Vagina (tissue), 2 donors: ENCODE measurements at places on chromosomes 4 and X. TPM values are rescaled to one million over a fixed set of nuclear protein-coding genes. Genes with fewer than 3 reads are reported as not detected.

- H3K4me3 ChIP-seq: no peak overlapping the region
- H3K36me3 ChIP-seq: no peaks in the 10 kb centered on the region
- H3K27me3 ChIP-seq: no peaks in the 10 kb centered on the region
- no peaks in the 10 kb centered on the region for H3K4me1 ChIP-seq
Measured at GRCh38 chr4:99670409-99671073, 12.9 kb upstream of the C4orf54 start.

- H3K27me3 ChIP-seq: no peaks in the 10 kb centered on the region
- peaks cover 1% of the 10 kb centered on the region for H3K4me1 ChIP-seq
- H3K36me3 ChIP-seq: no peaks in the 10 kb centered on the region
- DNase-seq: no peak
- no peak overlapping the region for H3K27ac ChIP-seq
Measured at GRCh38 chr4:146186596-146186995, 11.1 kb downstream of the LSM6 start.

GRCh38 chr4:39446842-39447573, 11.7 kb downstream of the RPL9 start:
- H3K27ac ChIP-seq: no peak overlapping the region
- H3K36me3 ChIP-seq: no peaks in the 10 kb centered on the region
- H3K4me1 ChIP-seq: peaks cover 14% of the 10 kb centered on the region

- peak overlapping the region; percentile 48 for H3K4me3 ChIP-seq
- H3K27me3 ChIP-seq: no peaks in the 10 kb centered on the region
- peak overlapping the region; percentile 71 for H3K27ac ChIP-seq
- no peak for DNase-seq
- H3K36me3 ChIP-seq: no peaks in the 10 kb centered on the region
- peaks cover 27% of the 10 kb centered on the region for H3K4me1 ChIP-seq
Measured at GRCh38 chr4:70722199-70722791, 531 bp downstream of the RUFY3 start.

GRCh38 chr4:76058888-76059426, 15.6 kb upstream of the ART3 start:
- DNase-seq: no peak
- no peak overlapping the region for H3K4me3 ChIP-seq
- H3K4me1 ChIP-seq: no peaks in the 10 kb centered on the region
- H3K27me3 ChIP-seq: no peaks in the 10 kb centered on the region

DNA sequence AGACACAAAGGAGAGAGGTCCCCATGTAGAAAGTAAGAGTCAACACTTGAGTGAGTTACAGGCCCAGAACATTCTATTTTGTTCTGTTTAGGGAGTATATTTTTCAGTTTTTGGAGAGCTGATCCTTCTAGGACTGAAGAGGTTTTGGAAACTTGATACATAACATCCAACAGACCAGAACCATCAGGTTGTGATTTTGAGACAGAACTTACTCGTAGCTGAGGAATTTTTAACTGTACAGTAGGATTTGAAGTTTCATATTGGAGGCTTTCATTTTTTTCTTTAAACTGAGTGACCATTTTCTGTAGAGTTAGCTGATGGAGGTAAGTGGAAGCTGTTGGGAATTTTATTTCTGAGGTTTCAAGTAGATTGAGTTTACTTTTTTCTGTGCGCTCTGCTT, 73.3 kb downstream of the NCAPG start:
- no peaks in the 10 kb centered on the region for H3K4me1 ChIP-seq
- H3K27ac ChIP-seq: no peak overlapping the region
- DNase-seq: no peak
- no peaks in the 10 kb centered on the region for H3K36me3 ChIP-seq

- no peaks in the 10 kb centered on the region for H3K36me3 ChIP-seq
- DNase-seq: no peak
- no peaks in the 10 kb centered on the region for H3K27me3 ChIP-seq
- no peaks in the 10 kb centered on the region for H3K4me1 ChIP-seq
- H3K4me3 ChIP-seq: no peak overlapping the region
- H3K27ac ChIP-seq: no peak overlapping the region
Measured at GRCh38 chr4:98861100-98861884, 67.6 kb downstream of the EIF4E start.

DNA sequence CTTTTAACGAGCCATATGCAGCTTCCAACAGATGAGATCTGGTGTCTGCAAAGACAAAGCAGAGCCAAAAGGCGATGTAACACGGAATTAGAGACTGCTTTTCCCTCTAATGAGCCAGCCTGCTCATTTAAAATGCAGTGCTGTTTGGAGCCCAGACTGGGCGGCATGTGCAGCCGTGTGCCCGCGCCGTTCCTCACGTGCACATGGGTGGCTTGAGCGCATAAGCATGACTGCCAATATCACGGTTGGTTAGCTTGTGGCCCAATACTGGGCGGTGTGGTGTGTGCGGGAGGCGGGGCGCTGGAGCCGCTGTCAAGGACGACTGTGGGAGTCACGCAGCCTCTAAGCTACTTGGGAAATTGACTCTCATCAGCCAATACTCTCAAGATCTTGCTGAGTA, 87.0 kb upstream of the SCOC start:
- H3K4me1 ChIP-seq: no peaks in the 10 kb centered on the region
- H3K36me3 ChIP-seq: no peaks in the 10 kb centered on the region
- no peak overlapping the region for H3K27ac ChIP-seq
- H3K27me3 ChIP-seq: no peaks in the 10 kb centered on the region
- DNase-seq: no peak

- no peak for DNase-seq
- H3K36me3 ChIP-seq: no peaks in the 10 kb centered on the region
- H3K4me3 ChIP-seq: no peak overlapping the region
Measured at GRCh38 chrX:17635231-17635630, 102.1 kb upstream of the SCML1 start.

DNA sequence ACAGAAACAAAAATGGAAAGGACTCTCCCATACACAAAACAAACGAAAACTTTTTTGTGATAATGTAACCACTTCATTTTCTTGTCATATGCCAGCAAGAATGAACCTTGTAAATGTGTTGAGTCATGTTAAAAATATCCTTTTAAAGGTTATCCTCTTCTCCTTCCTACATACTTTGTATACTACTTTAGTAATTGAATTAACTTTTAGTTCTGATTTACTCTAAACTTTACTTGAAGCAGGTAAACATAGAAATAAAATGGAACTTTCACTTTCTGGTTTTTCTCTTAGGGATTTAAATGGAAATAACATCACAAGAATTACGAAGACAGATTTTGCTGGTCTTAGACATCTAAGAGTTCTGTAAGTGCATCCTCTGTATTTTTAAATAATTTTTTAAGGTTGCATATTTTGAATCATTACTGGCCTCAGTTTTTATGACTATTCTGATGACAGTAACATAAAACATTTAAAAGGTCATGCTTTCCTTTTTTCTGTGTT, 4.7 kb downstream of the SLIT2 start:
- H3K4me3 ChIP-seq: peak overlapping the region; percentile 59
- no peak for DNase-seq
- no peaks in the 10 kb centered on the region for H3K36me3 ChIP-seq
- H3K27me3 ChIP-seq: no peaks in the 10 kb centered on the region
- peak overlapping the region; percentile 49 for H3K27ac ChIP-seq

- no peak overlapping the region for H3K27ac ChIP-seq
- no peak overlapping the region for H3K4me3 ChIP-seq
- no peak for DNase-seq
Measured at GRCh38 chr4:31702326-31702725, 982.2 kb downstream of the PCDH7 start.

- H3K36me3 ChIP-seq: no peaks in the 10 kb centered on the region
- H3K4me1 ChIP-seq: no peaks in the 10 kb centered on the region
- H3K27ac ChIP-seq: no peak overlapping the region
Measured at GRCh38 chr4:48591372-48591771, 101.3 kb downstream of the ZAR1 start.

- no peak overlapping the region for H3K4me3 ChIP-seq
- H3K27me3 ChIP-seq: no peaks in the 10 kb centered on the region
- DNase-seq: no peak
- no peaks in the 10 kb centered on the region for H3K36me3 ChIP-seq
- no peak overlapping the region for H3K27ac ChIP-seq
Measured at GRCh38 chr4:40405193-40405592, 70.1 kb downstream of the CHRNA9 start.

GRCh38 chr4:74449571-74450297, 4.8 kb downstream of the AREG start:
- H3K27ac ChIP-seq: no peak overlapping the region
- no peak for DNase-seq
- no peak overlapping the region for H3K4me3 ChIP-seq
- no peaks in the 10 kb centered on the region for H3K27me3 ChIP-seq
- no peaks in the 10 kb centered on the region for H3K36me3 ChIP-seq
- H3K4me1 ChIP-seq: no peaks in the 10 kb centered on the region

DNA sequence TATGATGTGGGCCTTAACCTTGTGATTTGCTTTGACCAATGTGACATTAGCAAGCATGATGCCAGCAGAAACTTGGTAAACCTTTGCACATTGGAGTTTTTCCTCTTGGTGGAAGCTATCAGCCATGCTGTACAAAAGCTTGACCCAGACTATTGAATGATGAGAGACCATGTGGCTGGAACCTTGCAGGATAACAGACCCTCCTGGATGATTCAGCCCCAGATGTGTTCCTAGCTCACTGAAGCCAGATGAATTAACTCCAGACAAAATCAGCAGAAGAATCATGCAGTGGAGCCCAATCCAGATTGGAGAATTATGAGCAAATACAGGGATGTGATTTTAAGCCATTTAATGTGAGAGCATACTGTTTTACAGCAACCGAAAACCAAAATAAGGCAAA, 16.8 kb downstream of the SPARCL1 start:
- peak overlapping the region; percentile 17 for H3K27ac ChIP-seq
- H3K27me3 ChIP-seq: no peaks in the 10 kb centered on the region

GRCh38 chr4:48635310-48635709, 144.8 kb downstream of the FRYL start:
- H3K27ac ChIP-seq: no peak overlapping the region
- H3K27me3 ChIP-seq: no peaks in the 10 kb centered on the region
- DNase-seq: no peak
- H3K4me1 ChIP-seq: peaks cover 16% of the 10 kb centered on the region

DNA sequence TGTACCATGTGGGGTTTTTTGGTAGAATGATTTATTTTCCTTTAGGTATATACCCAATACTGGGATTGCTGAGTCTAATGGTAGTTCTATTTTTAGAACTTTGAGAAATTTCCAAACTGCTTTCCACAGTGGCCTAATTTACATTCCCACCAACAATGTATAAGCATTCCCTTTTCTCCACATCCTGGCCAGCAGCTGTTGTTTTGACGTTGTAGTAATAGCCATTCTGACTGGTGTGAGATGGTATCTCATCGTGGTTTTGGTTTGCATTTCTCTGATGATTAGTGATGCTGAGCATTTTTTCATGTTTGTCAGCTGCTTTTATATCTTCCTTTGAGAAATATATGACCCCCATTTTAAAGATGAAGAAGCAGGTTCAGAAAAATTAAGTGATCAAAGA, 153.7 kb downstream of the CBR4 start:
- no peak for DNase-seq
- H3K4me1 ChIP-seq: peaks cover 79% of the 10 kb centered on the region
- no peaks in the 10 kb centered on the region for H3K36me3 ChIP-seq
- H3K27me3 ChIP-seq: no peaks in the 10 kb centered on the region
- peak overlapping the region; percentile 77 for H3K27ac ChIP-seq

DNA sequence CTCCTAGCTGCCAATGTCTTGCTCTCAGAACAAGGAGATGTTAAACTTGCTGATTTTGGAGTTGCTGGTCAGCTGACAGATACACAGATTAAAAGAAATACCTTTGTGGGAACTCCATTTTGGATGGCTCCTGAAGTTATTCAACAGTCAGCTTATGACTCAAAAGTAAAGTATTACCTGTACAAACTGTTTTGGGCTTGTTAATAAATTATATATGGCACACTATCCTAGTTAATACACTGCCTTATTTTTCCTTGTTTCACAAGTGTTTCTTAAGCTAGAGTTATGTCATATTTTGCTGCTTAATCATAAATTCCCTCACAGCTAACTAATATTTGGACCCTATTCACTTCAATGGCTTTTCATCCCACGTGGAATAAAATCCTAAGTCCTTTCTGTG, 45.3 kb downstream of the STK26 start:
- H3K27ac ChIP-seq: no peak overlapping the region
- no peak overlapping the region for H3K4me3 ChIP-seq

DNA sequence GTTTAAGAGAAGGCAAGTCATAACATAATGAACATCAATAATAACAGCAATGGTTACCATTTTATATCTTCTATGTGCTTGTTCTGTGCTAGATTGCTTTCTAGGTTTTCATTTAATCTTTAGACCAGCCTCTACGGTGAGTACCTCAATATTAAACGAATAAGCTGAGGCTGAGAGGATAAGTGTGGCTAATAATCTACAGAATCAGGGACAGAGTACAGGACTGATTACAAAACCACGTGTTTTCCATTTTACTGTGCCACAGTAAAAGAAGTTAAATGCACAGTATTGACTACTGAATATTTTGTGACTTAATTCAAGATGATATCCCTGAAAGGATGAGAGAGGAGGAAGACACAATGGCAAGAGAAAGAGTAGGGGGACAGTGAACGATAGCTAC, 56.3 kb downstream of the HUWE1 start:
- H3K27ac ChIP-seq: no peak overlapping the region
- peaks cover 37% of the 10 kb centered on the region for H3K36me3 ChIP-seq
- H3K4me1 ChIP-seq: no peaks in the 10 kb centered on the region
- no peak for DNase-seq

DNA sequence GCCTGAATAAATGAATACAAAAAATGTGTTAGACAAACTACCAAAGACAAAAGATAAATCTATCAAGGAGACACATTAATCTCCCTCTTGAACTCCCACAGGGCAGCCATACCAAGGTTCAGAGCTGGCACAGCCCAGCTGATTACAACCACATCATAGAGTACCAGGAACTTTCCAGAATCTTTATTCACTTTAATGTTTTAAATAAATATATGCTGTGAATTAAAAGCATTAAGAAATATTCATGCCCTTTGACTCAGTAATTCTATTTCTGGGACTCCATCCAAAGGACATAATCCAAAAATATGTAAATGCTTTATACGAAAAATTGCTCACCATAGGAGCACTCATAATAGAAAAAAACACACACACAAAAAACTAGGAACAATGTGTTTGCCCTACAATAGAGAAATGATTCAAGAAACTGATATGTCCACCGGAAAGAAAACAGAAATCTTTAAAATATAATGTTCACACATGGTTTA, 126.0 kb downstream of the LDB2 start:
- no peak overlapping the region for H3K27ac ChIP-seq
- no peak overlapping the region for H3K4me3 ChIP-seq
- no peak for DNase-seq
- no peaks in the 10 kb centered on the region for H3K27me3 ChIP-seq
- H3K4me1 ChIP-seq: no peaks in the 10 kb centered on the region
- H3K36me3 ChIP-seq: no peaks in the 10 kb centered on the region

GRCh38 chrX:30615229-30615628, 37.7 kb upstream of the TASL start:
- no peak for DNase-seq
- H3K4me1 ChIP-seq: no peaks in the 10 kb centered on the region
- no peak overlapping the region for H3K4me3 ChIP-seq
- H3K36me3 ChIP-seq: no peaks in the 10 kb centered on the region
- no peak overlapping the region for H3K27ac ChIP-seq
- no peaks in the 10 kb centered on the region for H3K27me3 ChIP-seq

Gene DGAT2L6
- not detected for total RNA-seq

Gene TRIML2
- not detected for total RNA-seq

Gene PDLIM5
- total RNA-seq: 137 TPM

Gene UNC5C
- total RNA-seq: 12.0 TPM

Gene GAGE12J
- total RNA-seq: not detected

Gene DRD5
- not detected for total RNA-seq
